ENCODE measurements at places on chromosomes 7 and 10.

GRCh38 chr10:63702092-63702491 lies 180.9 kb downstream of the REEP3 start:
- DNase-seq: no peak

DNA sequence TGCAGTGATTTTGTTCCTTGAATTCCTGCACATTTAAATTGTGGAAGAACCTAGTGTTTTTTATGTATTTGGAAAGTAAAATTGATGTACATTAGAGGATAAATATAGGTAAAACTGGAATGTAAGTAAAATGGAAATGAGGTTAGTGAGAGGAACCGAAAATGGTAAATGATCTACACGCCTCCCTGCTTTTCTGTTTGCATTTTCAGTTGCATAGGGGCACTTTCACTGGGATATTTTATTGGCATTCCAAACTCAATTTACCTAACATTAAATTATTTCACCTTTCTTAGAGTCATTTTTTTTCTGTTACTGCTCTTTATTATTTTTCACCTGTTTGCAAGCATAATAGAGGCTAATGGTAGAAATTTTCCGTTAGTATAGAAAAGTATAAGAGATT lies 8.0 kb downstream of the CDK13 start:
- DNase-seq: no peak

DNA sequence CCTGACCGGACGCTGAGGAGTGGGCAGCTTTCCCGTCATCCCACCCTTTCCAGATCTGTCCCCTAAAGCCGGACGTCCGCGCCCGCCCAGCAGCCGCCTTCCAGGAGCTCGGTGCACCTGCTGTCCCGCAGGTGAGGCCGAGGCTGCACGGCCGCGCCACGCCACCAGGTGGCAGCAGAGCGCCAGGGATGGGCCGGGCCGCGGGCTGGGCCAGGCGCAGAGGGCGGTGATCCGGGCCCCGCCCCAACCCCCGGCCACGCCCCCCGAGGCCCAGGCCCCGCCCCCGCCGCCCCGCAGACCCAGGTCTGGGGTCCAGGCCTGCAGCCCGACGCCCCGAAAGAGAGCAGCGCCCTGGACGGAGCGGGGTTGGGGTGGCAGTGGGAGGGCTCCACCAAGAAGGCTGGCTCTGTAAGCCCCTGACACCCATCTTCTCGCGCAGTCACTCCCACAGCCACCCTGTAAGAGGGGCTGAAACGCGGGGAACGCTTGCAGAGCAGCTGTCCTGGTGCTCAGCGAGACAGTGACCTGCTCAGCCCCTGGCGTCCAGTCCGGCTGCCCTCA lies 32.2 kb downstream of the FOXL3 start:
- DNase-seq: peak; percentile 89

- DNase-seq: no peak
Observed at GRCh38 chr7:121480566-121481335, 84.6 kb upstream of the FAM3C start.

- DNase-seq: no peak
Observed at GRCh38 chr7:972676-973309, 2.6 kb downstream of the COX19 start.
